ENCODE measurements at places on chromosomes 16 and 17. TPM values are rescaled to one million over a fixed set of nuclear protein-coding genes. Genes with fewer than 3 reads are reported as not detected.

Gene SLC16A5
- 3.3 TPM for total RNA-seq

Gene PSKH1
- total RNA-seq, result 29.5 TPM

Gene ADGRG1
- 5.9 TPM for total RNA-seq

Gene ABAT
- 1.9 TPM for total RNA-seq

Gene PITPNM3
- 2.4 TPM for total RNA-seq

Gene ACAP1
- total RNA-seq, result 0.33 TPM

Gene CNGB1
- total RNA-seq, result not detected

Gene RHBDL3
- not detected for total RNA-seq

Gene PYDC1
- total RNA-seq, result not detected

Gene ZCCHC14
- total RNA-seq, result 16.7 TPM

Gene SEC14L5
- 0.30 TPM for total RNA-seq

Gene OMG
- 0.30 TPM for total RNA-seq

Gene ABCA8
- 198 TPM for total RNA-seq

Gene AXIN2
- total RNA-seq, result 1.9 TPM

Gene MYO15B
- 5.7 TPM for total RNA-seq

Gene ARHGAP23
- total RNA-seq, result 95.5 TPM

Gene SPN
- total RNA-seq, result not detected

Gene GFAP
- 0.59 TPM for total RNA-seq

Gene TVP23A
- total RNA-seq, result not detected

Gene CLEC3A
- not detected for total RNA-seq

Gene CCL3
- total RNA-seq, result not detected

Gene SLFN11
- total RNA-seq, result 113 TPM

Gene JPH3
- total RNA-seq, result 0.03 TPM

Gene SEPTIN1
- 0.13 TPM for total RNA-seq

Gene DNAI2
- total RNA-seq, result not detected

Gene ZP2
- total RNA-seq, result not detected

Gene SHMT1
- total RNA-seq, result 3.7 TPM

Gene CD300LG
- not detected for total RNA-seq

Gene TEX19
- total RNA-seq, result not detected

Gene GPR142
- total RNA-seq, result 0.26 TPM

Gene KRTAP4-12
- not detected for total RNA-seq

Gene MYH1
- not detected for total RNA-seq

Gene BICDL2
- total RNA-seq, result 0.40 TPM

Gene ELMO3
- total RNA-seq, result 0.76 TPM

Gene CCL5
- not detected for total RNA-seq

Gene KRTAP4-1
- total RNA-seq, result not detected

Gene C17orf113
- total RNA-seq, result 0.33 TPM

Gene ATP1B2
- total RNA-seq, result 0.07 TPM

Gene GJC1
- total RNA-seq, result 40.1 TPM

Gene SDR42E2
- not detected for total RNA-seq

Gene GLG1
- 369 TPM for total RNA-seq

Gene KCNJ18
- total RNA-seq, result not detected

Gene ASGR1
- 0.26 TPM for total RNA-seq

Gene SEPTIN12
- not detected for total RNA-seq

Gene MAP3K3
- total RNA-seq, result 43.8 TPM

Gene CPHXL2
- total RNA-seq, result not detected

Gene ACSM3
- 0.65 TPM for total RNA-seq

Gene PIK3R6
- not detected for total RNA-seq

Gene LYRM9
- 3.1 TPM for total RNA-seq

Gene VAT1L
- 0.17 TPM for total RNA-seq

Gene LHX1
- total RNA-seq, result not detected
